ENCODE measurements at places on chromosomes 7 and 10.

DNA sequence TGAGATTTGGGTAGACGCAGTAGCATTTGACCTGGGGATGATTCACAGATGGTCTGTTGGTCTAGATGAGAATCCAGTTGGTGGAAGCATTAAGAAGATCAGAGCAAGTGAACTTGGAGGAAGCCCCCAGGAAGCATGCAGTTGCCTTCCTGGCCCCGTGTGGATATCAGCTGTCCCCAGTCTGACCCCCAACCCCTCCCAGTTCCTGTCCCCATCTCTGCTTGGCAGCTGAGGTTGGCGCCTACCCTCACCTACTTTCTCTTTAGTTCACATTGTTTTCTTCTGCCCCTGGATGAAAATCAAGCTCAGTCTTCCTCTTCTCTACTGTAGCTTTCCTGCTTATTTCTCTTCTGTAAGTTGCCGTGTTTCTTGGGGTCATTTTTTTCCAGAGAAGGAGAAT lies 227.9 kb downstream of the GATA3 start:
- DNase-seq: no peak

DNA sequence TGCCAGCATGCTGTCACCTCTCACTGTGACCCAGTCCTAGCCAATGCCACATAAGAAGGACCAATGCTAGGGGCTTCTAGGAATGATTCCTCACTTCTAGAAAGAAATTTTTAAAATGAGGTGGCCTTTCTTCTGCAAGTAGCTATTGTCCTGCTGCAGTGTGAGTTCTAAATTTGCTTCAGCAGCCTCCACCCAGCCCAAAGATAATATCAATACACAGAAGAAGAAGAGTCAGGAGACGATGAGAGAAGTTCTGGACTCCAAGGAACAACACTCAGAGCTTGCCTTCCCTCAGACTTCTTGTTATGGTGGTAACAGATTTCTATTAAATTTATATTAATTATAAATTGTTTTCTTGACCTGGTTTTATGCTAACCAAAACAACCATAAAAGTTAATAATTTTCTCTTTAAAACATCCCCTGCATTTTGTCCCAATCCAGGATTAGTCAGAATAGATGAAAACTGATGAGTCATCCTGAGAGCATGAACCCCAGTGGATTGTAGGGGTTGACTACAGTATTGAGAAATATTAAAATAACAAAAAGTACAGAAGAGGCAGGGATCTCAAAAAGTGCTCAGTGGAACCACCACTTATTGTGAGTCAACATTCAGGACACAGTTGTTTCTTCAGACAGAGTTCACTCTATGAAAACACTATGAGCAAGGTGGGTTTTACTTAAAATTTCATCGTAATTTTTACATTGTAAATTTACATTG lies 29.6 kb upstream of the AKR1C2 start:
- DNase-seq: no peak

GRCh38 chr7:107582875-107583274 lies 2.8 kb downstream of the BCAP29 start:
- DNase-seq: no peak

GRCh38 chr7:101814991-101815825 lies 2.2 kb upstream of the CUX1 start:
- peak; percentile 65 for DNase-seq

DNA sequence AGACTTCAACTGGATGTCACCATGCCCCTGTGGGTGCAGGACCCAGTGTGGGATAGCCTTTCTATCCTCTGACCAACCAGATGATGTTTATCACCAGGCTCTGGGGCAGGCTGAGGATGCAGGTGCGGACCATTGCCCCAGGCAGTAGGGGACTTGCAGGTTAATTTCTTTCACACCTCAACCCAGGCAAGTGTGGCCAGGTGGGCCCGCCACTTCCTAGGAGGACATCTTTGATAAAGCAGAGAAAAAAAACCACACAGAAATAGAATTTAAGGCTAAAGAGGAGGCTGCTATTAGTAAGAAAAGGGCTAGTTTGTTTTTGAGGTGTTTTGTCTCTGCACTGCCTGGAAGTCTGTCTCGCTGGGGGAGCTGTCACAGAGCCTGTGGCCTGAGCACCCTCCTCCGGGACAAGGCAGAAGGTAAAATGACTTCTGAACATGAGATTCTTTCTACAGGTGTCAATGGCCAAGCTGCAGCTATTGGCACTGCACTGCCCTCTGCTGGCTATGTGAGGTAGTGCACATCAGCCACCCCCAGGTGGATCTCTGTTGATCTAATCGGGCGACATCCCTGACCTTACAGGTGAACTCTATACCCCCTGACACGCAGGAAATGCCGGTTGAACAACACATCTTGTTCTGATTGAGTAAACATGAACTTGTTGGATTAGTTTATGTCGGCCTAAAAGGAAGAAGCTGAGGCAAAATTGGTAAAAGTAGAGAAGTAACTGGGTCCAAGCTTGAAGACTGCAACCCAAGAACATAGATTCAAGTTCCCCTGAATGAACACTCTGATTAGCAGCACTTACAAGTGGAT lies 21.0 kb downstream of the UPP1 start:
- peak; percentile 92 for DNase-seq

DNA sequence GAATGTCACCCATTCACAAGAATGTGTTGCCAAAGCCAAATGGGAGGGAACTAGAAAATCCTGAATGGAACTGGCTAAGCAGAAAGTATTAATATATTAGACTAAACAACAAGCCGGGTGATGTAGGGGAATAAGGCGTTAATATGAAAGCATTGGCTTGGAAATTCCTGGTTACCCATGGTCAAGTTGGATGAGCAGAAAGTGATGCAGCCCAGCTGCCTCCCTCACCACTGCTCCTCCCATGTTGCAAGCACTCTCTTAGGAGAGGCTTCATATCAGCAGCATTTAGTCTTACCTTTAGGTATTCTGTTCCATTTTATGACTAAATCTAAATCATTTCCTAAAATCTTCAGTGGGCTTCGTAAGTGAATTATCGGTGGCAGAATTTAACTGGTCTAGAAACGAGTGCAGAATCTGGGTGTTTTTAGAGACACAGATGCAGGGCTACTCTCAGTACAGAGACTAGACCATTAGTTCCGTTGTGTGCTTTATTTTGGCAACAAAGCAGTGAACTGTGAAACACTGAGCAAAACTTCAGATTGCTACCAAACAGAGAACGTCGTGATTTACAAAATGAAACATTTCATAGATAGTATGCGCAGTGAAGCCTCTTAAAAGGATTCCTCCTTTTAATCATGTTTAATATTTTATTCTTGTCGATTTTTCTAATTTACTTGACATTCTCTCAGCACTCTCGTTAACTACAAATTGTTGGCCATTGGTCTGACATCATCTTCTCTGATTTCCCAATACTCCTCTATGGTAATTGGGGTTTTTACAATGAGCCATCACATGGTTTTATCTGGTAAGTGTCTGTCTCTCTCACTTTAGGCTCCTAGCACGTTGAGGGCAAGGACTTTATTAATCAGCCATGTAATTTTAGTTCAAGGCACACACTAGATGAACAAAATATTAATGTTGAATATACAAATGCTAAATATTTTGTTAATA lies 22.0 kb upstream of the HGF start:
- DNase-seq: no peak

DNA sequence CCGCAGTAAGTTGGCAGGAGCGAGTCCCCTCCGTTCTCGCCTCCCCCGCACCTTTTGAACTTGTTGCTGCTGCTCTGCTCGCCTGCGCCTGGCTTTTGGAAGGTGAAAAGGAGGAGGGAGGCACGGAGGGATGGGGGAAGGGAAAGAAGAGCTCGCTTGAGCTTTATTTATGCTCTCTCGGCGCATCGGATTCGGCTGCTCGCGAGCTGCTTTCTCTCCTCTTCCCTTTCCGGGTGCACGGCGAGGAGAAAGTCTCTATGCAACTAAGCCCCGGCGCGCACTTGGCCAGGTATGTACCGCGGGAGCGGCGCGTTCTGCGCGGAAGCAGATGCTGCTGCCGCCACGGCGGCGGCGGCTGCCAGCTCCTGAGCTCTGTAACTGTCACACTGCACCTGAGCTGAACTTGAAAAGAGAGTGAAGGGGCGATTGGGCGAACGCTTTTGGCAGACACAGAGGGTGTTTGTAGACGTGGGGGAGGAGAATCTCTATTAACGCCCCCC lies 551 bp downstream of the KCND2 start:
- no peak for DNase-seq

DNA sequence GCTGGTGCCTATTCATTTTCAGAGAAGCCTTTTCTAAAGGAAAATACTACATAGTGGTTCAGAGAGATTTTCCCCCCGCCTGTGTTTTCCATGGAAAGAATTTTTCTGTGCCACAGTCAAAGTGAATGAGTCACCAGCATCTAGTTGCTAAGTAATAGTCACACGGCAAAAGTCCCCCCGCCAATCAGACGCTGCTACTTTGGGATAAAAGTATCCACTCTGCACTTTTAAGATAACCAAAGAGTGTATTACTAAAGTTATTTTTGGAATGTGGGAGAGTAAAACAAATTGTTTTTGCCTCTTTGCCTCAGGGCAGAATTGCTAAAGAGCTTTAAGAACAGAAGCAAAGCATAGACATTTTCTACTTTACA lies 23.5 kb downstream of the ABLIM1 start:
- DNase-seq: no peak

DNA sequence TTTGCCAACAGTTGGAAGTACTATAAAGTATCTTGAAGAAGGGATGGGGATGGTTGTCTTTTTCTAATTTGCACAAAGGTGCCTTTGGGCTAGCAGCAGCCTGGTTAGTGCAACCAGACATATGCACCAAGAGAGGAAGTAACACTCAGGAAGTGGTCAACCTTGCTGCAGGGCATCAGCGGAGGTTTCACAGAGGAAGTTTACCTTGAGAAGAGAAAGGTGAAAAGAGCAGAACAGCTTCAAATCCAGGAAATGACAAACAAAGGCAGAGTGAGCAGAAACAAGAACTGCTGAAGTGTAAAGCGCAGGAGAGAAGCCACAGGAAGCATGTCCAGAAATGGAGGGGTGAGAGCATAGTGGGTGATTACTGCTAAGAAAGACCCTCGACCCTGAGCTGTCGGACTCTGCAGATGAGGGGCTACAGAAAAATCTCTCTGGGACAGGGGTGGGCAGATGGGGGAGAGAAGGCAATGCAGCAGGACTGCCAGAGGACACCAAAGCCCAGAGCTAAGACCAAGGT lies 66.9 kb downstream of the STK17A start:
- DNase-seq: peak; percentile 74

DNA sequence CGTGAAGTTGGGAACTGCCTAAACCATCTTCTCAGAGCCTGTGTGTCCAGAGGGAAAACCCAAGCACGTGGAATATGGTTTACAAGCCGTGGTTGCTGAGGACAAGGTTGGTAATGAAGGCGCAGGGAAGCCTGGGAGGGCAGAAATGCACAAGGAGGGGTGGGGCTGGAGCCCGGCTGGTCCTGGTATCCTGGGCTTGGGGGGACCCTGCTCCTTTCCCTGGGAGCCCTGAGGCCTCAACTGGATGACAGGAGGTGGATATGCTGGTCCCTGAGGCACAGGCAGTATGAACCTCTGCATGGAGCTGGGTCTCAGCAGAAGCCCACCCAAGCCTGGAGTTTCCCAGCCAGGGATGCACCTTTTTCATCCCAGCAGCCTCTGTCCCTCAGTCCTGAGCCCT lies 80.3 kb upstream of the RET start:
- no peak for DNase-seq

DNA sequence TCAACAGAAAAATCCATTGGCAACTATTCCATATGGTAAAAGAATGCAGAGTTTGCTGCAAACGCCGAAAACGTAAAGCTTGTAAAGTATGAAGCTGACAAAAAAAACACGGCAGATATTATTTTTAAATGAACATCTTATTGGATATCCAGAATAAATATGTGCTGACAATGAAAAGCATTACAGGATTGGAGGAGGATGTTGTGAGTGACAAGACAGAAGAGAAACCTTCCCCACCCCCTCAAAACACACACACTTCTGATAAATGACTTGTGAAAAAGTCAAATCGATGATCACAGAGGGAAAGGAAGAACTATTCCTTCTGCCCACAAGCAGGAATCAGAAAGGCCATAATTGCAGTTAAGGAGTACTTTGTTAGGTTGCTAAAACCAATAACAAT lies 14.6 kb downstream of the FAM131B start:
- DNase-seq: no peak

- no peak for DNase-seq
These were observed 100.1 kb downstream of the CACNB2 start for GRCh38 chr10:18240185-18240882.

- DNase-seq: no peak
These were observed 27.7 kb downstream of the RGS10 start for GRCh38 chr10:119514819-119515218.

DNA sequence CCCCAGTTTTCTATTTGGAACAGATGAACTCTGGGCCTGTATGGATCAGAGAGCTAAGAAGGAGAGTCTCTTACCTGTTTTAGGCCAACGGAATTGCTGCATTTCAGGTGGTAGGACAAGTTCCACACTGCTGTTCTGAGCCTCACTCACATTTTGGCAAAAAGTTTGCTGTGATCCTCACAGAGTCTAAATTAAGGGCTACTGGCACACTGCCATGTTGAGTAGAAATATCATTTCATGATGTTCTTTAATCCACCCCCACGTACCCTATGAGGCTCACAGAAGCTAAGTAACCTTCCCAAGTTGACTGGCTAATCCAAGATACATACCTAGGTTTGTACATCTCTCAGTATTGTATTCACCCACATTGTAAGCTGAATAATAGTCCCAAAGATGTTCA lies 447.2 kb downstream of the INHBA start:
- no peak for DNase-seq

DNA sequence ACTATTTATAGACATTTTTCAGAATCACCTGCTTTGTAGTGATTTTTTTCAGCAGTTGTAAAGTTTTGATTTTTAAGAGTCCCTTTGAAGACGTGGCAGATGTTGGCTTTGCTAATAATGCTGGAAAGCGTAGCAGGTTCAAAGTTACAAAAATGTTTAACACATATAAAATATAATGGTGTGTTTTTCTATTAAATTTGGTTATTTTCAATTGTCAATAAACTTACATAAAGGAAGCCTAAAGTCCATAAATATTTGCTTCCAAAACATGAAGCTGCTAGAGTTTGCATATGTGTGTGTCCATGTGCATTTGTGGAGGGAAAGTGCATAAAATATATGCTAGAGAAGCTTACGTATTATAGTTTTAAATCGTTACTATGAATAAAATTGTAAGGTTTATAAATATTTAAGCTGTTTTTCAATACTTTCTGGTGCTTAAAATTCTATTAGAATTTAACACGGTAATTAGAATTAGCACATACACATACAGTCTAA lies 3.7 kb downstream of the MEOX2 start:
- no peak for DNase-seq

GRCh38 chr10:110485541-110485940 lies 12.2 kb upstream of the DUSP5 start:
- DNase-seq: no peak

DNA sequence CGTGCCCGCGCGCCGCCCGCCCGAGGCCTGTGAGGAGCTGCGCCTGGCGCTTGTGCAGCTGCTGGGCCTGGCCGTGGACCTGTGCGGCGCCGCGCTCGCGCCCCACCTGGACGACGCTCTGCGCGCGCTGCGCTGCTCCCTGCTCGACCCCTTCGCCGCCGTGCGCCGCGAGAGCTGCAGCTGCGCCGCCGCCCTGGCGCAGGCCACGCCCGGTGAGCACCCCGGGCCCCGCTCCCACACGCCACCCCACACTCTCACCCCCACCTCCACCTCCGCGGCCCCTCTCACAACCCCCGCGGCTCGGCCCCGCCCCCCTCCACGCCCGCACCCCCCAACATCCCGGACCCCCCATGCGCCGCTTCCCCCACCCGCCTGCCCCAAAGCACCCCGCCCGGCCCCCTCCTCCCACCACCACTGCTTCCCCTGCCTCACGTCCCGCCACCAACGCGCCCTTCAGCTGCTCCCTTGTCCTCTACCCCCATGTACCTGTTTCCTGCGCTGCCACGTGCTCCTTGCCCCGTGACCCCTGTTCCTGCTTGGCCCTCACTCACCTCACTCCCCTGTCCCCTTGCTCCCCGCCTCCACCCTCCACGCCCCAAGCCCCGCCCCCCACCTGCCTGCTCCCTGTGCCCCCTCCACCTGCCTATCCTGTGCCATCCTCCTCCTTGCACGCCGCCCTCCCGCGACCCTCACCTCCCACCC lies at the start of gene PRKAR1B:
Gene PRKAR1B, minus strand, starts transcription at position 178 of the 702 bp plus-strand sequence. CDS start 15,776 bp downstream, outside the sequence.
- no peak for DNase-seq
